ENCODE measurements at places on chromosomes 1 and 21.

GRCh38 chr1:51192213-51192843, 43.7 kb upstream of the RNF11 start:
- DNase-seq, result peak; percentile 55

DNA sequence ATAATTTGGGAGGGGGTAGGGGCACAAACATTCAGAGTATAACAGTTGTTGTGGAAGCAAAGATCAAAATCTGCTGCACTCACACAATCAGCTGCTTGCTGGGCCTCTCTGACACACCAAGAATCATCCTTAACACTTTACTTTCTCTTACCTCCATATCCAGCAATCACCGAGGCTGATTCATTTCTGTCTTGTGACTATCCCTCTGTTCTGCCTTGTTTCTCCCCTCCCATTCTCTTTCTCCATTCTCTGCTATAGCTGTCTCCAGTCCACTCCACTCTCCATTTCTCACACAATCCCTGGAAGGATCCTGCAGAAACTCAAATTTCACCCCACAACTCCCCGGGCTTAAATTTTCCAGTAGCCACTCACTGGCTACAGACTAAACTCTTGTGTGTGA, 91.8 kb upstream of the NGF start:
- no peak for DNase-seq

DNA sequence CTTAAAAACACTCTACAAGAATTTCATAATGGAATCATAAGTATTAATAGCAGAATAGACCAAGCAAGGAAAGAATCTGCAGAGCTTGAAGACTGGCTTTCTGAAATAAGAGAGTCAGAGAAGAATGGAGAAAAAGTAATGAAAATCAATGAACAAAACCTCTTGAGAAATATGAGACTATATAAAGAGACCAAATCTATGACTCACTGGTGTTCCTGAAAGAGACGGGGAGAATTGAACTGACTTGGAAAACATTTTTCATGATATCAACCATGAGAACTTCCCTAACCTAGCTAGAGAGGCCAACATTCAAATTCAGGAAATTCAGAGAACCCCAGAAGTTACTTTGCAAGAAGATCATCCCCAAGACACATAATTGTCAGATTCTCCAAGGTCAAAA, 85.6 kb downstream of the GDAP2 start:
- DNase-seq, result no peak

- no peak for DNase-seq
These were observed 106.8 kb downstream of the ESRRG start for GRCh38 chr1:216616425-216616824.

DNA sequence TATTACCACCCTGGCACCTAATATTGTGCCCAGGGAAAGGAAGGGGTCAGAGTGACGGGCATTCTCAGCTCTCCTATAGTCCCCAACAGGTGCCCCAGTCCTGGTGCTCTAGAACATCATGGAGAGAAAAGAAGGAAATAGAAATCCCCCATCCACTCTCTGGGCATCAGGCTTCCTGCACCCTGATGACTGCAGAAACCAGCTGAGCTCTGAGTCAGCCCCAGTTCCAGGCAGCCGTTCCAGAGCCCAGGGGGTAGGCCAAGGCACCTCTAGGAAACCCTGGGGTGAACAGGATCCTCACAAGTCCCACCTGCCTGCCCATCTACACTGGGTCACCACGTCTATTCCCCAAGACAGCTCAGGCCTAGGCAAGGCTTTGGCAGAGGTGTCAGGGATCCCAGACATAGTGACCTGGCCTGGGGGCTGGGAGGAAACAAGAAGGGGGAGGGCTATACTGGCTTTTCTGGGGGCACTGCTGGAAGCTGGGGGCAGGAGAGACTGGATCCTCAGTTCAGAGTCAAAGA, 709 bp downstream of the NECTIN4 start:
- no peak for DNase-seq

GRCh38 chr1:119327094-119327449, 41.5 kb upstream of the HAO2 start:
- no peak for DNase-seq

GRCh38 chr1:109659145-109659544, 3.2 kb downstream of the GSTM4 start:
- DNase-seq, result no peak

DNA sequence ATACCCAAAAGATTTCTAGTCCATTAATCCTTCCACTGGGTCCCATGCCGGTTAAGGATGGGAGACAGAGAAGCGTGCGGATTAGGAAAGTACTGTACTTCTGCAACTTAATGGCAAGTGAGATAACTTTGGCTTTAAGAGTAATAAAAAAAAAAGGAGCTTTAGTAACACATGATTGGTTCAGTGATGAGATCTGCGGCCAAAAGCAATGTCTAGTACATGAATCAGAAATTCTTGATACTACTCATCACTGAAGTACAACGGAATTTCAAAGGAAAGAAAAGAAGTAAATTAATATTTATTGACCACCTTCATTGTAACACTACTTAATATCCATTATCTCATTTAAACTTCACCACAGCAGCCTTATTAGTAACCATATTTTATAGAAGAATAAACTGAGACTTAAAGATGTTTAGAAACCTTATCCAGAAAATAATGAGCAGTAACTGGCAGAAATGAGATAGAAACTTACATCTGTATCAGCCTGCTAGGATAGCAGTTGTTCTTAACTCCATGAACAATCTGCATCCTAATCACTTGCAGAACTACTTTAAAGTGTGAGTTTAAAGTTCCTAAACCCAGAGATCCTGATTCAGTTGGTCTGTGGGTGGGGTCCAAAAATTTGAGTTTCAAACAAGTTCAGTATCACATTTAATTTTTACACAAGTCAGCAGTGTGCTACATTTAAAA, 14.1 kb upstream of the NUF2 start:
- DNase-seq, result no peak

- DNase-seq, result no peak
These were observed 514 bp downstream of the TPRG1L start for GRCh38 chr1:3625151-3625907.

DNA sequence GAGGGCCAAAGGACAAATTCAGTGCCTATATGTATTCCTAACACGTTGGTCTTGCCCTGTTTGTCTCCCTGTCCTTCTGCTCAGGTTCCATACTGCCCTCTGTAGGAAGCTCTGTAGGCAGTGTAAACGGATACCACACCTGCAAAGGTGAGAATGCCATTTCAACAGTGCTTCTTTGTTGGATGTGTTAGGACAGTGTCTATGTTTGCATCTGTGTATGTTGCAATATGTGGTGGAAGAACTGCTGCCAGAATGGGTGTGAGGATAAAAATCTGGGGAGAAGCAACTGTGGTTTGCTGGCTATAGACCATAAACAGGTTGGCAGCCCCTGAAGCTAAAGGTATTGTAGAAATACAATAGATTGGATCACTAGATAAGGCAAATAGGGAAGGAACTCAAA, 113.1 kb upstream of the BMP8A start:
- no peak for DNase-seq

- DNase-seq, result no peak
These were observed 510.1 kb downstream of the PLA2G4A start for GRCh38 chr1:187338762-187339412.

DNA sequence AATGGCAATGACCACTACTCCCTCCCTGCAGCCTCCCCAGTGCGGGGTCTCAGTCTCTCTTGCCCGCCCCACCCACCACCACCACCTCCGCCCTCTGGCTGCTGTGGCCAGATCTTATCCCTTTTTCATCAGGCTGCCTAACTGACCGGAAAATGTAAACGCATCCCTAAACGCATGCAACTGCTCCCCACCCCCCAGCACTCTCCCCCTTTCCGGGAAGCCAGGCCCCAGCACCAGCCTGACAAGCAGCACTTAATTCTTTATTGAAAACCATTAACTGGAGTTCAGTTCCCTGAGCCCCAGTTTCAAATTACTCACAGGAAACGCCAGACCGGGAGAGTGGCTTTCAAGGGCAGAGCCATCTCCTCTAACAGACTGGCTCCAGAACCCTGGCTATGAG, 147.7 kb downstream of the DMRTA2 start:
- DNase-seq, result no peak

DNA sequence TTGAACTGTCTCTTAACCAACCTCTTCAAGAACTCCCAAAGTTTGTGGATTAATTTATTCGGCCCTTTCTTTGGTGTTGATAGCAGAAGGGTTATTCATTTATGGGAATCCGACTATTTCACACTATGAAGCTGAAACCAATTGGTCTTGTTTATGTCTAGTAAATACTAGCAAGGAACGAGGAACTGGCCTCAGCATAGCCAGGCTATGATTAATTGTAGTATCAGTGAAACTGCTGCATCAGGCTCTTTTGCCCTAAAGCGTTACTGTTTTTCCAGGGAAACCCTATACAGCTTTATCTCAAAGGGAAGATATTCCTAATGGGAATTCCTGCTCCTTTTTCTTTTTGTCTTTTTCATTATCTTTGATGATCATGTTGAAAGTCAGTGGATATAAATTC, 35.1 kb downstream of the CLEC20A start:
- no peak for DNase-seq

- DNase-seq, result no peak
These were observed 418.8 kb downstream of the DISC1 start for GRCh38 chr1:232045139-232045994.

DNA sequence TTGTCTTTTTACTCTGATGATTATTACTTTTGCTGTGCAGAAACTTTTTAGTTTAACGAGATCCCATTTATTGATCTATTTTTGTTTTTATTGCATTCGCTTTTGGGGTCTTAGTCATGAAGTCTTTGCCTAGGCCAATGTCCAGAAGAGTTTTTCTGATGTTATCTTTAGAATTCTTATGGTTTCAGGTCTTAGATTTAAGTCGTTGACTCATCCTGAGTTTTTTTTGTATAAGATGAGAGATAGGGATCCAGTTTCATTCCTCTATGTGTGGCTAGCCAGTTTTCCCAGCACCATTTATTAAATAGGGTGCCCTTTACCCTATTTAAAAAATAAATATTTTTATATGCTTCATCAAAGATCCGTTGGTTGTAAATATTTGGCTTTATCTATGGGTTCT, 13.2 kb downstream of the MAN1C1 start:
- no peak for DNase-seq

DNA sequence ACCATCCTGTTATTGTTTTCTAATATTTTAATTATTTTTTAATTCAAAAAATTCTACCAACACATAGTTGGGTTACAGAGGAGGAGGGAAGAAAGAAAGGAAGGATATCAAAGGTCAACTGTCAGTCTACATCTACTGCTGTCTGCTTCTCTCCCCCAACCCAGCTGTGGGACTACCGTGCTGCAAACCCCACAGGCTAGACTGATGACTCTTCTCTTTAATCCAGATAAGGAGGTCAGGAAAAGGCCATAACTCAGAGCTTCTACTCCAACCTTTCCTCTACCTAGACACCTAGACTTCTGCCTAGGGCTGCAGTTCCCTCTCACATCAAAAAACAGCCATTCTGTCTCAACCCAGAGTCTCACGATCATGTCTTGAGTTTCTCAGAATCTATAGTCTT, 124.2 kb upstream of the ETV3 start:
- no peak for DNase-seq

GRCh38 chr1:92859400-92860039, 27.7 kb downstream of the RPL5 start:
- DNase-seq, result no peak

DNA sequence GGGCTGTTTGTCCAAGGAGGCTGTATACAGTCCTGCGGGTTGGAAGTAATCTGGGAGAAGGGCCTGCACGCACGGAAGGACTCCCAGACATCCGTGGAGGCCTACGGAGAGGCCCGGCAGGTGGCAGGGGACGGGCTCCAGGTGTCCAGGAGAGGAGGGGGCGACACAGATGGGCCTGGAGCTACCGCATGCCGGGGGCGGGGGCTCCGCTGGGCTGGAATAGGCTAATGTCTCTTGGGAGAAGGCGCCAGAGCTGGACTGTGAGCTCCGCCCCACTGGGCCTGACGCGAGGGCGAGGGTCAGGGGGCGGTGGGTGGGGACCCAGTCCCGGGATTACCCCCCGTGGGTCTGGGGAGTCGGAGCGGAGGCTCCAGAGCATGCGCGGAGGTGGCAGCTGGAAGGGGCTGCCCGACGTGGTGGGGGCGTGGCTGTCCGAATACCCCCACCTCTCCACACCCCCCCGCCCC, 659 bp downstream of the AGO1 start:
- peak; percentile 24 for DNase-seq

- DNase-seq, result no peak
These were observed 6.1 kb downstream of the C1orf167 start for GRCh38 chr1:11767922-11768704.

GRCh38 chr1:238960071-238960470, 426.3 kb upstream of the CHRM3 start:
- DNase-seq, result no peak

- no peak for DNase-seq
These were observed 51.8 kb downstream of the FBXO2 start for GRCh38 chr1:11602424-11602823.

GRCh38 chr1:204102029-204102611, 29.2 kb downstream of the SOX13 start:
- peak; percentile 31 for DNase-seq

GRCh38 chr1:78440381-78440793, 50.4 kb upstream of the PTGFR start:
- no peak for DNase-seq

DNA sequence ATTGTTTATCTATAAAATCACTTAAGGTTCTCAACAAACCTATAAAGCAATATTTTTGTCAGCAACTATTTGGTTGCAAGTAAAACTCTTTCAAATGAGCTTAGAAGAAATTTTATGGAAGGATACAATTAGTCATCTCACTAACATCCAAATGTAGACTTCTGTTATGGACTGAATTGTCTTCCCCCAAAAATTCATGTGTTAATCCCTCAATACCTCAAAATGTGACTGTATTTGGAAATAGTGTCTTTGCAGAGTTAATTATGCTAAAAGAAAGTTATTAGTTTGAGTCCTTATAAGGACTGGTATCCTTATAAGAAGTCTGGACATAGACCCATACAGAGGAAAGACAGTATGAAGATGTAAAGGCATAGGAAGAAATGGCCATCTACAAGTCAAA, 357.8 kb upstream of the PRMT6 start:
- no peak for DNase-seq

GRCh38 chr1:235622936-235623779, 26.4 kb downstream of the GNG4 start:
- no peak for DNase-seq

DNA sequence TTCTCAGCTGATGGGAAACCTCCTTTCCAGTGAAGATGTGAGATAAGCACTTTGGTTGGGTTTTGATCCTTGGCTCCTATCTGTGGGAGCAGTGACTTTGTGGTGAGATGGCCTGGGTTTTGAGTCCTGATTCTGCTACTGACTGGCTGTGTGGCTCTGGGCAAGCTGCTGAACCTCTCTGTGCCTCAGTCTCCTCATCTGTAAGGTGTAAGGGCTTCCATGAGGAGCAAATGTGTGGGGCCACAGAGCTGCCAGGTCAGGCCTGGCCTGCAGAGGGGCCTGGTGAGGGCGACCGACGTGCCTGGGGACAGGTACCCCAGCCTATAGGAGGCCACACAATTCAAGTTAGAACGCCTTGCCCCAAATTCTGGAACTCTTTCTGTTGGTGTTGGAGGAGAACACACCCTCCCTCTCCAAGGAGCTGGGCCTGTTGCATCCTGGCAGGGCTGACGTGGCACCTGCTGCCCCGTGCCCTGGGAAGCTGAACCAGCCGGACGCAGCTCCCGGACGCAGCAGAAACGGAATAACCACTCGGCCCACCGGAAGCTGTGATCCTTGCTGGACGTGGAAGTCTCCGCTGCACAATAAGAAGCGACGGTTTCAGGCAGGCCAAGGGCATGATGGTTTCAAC, 62.7 kb downstream of the AGPAT3 start:
- DNase-seq, result no peak
